ENCODE measurements at places on chromosomes 11 and 22.

DNA sequence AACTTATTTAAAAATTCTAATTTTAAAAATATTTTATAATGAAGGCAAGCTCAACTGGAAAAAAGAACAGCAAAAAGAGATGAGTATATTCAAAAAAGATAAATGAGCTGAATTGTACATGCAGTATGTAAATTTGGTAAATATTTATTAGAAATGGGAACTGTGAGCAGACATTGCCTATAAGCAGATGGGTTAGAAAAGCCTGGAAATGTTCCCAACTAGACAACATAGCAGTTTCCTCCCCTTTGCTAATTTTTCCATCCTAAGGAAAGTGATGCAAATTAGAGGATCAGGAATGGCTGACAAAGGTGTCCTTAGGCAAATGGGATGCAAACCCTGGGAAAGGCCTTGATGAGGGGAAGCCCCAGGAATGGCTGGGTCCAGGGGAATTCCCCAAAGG, 37.2 kb downstream of the TP53I11 start:
- no peak for DNase-seq

DNA sequence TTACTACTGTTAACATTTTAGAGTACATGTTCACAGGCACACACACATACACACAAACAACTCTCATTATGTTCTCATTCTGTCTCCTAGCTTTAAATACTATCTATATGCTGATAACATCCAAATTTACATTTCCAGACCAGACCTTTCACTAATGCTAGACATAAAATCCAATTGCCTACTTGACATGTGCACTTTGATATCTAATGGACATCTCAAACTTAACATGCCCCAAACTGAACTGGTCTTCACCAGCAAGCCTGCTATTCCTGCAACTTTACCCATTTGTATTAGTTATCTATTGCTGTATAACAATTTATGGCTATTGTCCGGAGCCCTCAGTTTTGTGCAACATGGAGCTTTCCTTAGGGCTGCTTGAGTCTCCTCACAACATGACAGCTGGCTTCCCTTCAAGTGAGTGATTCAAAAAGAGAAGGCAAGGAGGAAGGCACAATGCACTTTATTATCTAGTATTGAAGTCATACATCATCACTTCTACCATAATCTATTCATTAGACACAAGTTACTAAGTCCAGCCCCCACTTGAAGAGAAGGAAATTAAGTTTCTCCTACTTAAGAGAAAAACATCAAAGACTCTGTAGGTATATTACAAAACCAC, 3.0 kb downstream of the SLC36A4 start:
- DNase-seq, result no peak

GRCh38 chr22:23715806-23716375, 25.1 kb downstream of the RGL4 start:
- DNase-seq, result no peak

DNA sequence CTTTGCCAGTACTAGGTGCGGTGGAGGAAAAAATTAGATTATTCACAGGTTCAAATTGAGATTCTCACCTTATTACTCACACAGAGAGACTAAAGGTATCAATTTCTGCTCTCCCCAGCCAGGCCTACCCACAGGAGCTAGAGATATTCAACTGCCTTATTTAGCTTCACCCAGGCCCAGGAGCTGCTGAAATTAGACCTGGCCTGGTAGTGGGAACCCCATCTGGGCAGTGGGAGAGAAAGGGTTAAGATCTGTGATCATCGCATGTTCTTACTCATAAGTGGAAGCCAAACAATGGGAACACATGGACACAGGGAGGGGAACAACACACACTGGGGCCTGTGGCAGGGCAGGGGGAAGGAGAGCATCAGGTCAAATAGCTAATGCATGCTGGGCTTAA, 20.9 kb upstream of the MICAL2 start:
- no peak for DNase-seq

GRCh38 chr11:88040148-88040496, 135.1 kb downstream of the RAB38 start:
- DNase-seq, result no peak

- no peak for DNase-seq
Measured at GRCh38 chr11:134205729-134206128, 18.0 kb downstream of the NCAPD3 start.

- DNase-seq, result no peak
Measured at GRCh38 chr11:16018931-16019330, 337.4 kb downstream of the SOX6 start.

GRCh38 chr11:107257710-107258109, 199.9 kb downstream of the CWF19L2 start:
- no peak for DNase-seq

GRCh38 chr11:44466531-44467205, 98.8 kb upstream of the CD82 start:
- no peak for DNase-seq

- DNase-seq, result no peak
Measured at GRCh38 chr22:44683237-44683636, 18.8 kb upstream of the PRR5 start.
